ENCODE measurements at places on chromosomes 1 and 21.

- DNase-seq: no peak
Observed at GRCh38 chr21:39319251-39319756, 5.9 kb upstream of the BRWD1 start.

DNA sequence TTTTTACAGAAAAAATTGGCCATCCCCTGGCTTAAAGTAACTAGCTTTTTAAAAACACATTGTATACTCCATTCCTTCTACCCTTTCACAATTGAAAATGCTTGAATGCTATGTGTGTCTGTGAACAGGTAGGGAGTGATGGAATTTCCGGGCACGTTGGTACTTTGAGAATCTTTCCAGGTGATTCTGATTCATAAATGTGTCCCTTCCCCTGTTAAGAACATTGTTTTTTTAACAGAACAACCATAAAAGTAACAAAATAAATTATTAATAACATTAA lies 57.4 kb upstream of the QSOX1 start:
- DNase-seq: no peak

DNA sequence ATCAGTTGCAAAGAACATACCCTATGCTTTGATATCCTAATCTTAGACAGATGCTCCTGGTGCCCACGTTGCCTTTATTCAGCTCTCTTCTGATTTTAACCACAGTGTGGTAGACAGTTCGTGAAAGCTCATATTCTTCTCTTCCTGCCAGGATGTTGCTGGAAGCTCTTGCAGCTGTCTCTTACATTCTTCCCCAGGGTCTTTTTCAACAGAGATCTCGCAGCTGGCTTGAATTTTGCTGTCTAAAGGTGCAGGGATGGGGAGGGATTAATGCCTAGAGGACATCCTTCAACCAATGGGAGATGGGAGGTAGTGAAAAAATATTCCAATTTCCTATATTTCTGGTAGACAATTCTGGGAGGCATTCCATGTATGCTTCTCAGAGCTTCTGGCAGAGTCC lies 150.0 kb upstream of the APP start:
- DNase-seq: no peak

- DNase-seq: no peak
Observed at GRCh38 chr1:228150461-228151179, 890 bp downstream of the GJC2 start.

DNA sequence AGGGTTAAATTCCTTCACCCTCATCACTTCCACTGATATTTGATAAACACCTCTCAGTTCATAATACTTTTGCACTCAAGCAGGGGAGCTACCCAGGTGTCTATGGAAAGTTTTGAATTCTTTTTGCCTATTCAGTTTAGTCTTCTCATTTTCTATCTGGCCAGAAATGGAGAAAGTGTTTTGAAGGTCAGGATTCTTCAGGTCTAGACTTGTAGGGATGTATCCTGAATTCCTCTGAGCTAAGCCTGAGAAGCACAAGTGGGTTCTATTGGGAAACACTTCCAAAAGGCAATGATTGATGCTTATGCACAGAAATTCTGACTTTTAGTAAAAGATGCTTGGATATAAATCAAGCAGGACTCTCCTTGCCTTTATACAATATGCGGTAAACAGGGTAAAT lies 217.8 kb upstream of the HOOK1 start:
- no peak for DNase-seq

- no peak for DNase-seq
Observed at GRCh38 chr1:199101635-199102034, 462.8 kb downstream of the PTPRC start.

All from MV-4-11 (cell line).